Dermis microvascular lymphatic vessel endothelial cell (primary cell): ENCODE measurements at places on chromosomes 6 and 20. TPM values are rescaled to one million over a fixed set of nuclear protein-coding genes. Genes with fewer than 3 reads are reported as not detected.

Gene LGSN
- not detected in 2 replicates for total RNA-seq

Gene L3MBTL3
- 35.5 and 39.2 TPM in 2 replicates for total RNA-seq

Gene COL10A1
- total RNA-seq: not detected in 2 replicates

Gene POU5F1
- not detected in 2 replicates for total RNA-seq

Gene COL19A1
- total RNA-seq: under 0.01 TPM in 1 of 2 replicates, not detected in the other

Gene EBF4
- total RNA-seq: 0.77 and 4.7 TPM in 2 replicates

Gene PRPH2
- 0.13 and 0.38 TPM in 2 replicates for total RNA-seq

Gene FOXP4
- total RNA-seq: 3.2 and 5.8 TPM in 2 replicates
